Activated T-helper 1 cell treated with anti-CD3 and anti-CD28 coated beads, Interleukin-2, amount 50 U/mL, for 16 hours (primary cell): ENCODE measurements at places on chromosomes 11 and 22.

DNA sequence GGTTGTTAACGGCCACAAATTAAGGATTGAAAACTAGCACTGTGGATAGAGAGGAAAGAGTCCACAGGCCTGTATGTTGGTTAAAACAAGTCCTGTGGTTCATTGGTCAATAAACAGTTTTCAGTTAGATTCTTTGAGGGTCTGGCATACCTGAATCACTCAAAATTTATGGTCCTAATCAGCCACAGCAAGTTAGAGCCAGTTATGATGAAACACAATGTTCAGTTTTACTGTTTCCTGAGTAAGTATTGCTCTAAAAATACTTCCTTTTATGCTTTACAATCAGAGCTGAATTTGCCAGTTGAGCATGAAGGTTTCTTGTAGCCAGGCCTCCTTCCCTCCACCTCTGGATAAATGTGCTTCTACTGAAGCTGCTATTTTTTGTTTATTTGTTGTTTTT is 12.9 kb upstream of the CAT start:
- DNase-seq = no peak

DNA sequence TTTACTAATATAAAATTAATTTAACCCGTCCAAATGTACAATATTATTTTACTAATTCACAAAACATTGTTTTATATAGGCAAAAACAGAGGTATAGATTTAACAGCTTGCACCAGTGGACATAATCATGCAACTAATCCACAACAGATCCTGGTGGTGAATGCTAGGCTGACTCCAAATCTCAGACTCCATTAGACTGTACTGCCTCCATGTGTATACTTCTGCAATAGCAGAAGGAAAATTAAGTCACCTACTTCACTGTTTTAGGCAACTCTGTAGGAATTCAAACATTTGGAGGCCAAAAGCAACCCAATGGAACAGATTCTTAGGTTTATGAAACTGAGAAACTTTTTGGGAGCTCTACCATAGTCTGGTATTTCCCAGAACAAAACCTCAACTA is 30.0 kb upstream of the RAB39A start:
- DNase-seq = no peak

- DNase-seq = no peak
These were observed 13.6 kb upstream of the MTNR1B start for GRCh38 chr11:92955860-92956259.

GRCh38 chr11:119315131-119316015 is 1.6 kb downstream of the MCAM start:
- DNase-seq = no peak

DNA sequence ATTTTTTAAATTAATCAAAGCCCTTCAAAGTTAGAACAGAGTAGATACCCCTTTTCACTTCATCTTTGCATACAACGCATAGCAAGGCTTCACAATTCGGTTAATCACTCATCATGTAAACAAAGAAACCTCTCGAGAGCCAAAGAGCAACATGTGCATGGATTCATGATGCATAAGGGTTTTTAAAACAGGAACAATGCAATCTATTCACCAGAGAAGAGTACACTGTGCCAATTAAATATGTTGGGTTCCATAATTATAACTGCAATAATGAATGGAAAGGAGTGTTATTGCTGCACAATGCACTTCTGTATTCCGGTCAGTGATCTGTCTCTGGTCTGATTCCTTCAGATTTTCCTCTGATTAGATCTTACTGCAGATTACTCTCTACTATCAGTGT is 45.3 kb downstream of the CADM1 start:
- no peak for DNase-seq
